ENCODE measurements at places on chromosomes 13 and 19.

GRCh38 chr13:99403458-99403971 is 96.3 kb upstream of the GPR183 start:
- no peak for DNase-seq

- DNase-seq, result no peak
These were observed 67.3 kb upstream of the MED4 start for GRCh38 chr13:48162217-48162616.

GRCh38 chr13:99731747-99732146 is 230.5 kb downstream of the TM9SF2 start:
- no peak for DNase-seq

- DNase-seq, result no peak
These were observed 48.7 kb downstream of the ESD start for GRCh38 chr13:46748300-46748699.

- no peak for DNase-seq
These were observed 30.2 kb upstream of the HTR2A start for GRCh38 chr13:46926916-46927590.

GRCh38 chr13:34465423-34465922 is 476.6 kb upstream of the NBEA start:
- DNase-seq, result no peak

DNA sequence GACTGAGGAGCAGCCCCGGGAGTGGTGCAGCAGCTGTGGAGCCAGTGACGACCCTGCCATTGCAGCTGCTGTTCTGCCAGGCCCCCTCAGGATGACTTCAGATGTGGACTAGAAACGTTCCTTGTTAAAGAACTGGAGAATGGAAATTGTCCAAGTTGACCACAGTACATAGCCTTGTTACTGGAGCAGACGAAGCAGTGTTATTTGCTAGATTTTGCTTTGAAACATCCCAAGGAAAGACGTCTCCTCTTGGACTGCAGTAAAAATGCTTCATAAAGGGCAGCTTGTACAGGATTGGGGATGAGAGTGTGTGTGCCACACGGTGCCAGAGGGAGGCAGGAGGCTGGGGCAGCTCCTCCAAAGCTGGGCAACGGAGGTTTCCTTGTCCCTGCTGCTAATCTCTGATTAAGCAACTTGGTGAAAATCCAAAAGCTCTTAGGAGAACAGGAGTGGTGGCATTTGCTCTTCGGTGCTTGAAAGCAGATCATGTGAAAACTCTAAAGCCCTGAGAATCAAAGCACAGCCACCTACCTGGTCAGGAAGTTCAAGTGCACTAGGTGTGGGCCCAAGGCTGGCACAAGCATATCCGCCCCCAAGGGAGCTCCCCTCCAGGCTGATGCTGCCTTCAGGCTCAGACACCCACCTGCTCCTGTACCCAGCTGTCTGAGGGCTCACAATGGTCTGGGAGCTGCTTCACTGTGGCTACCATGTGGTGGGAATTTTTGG is 34.5 kb downstream of the SHISA2 start:
- DNase-seq, result no peak

- DNase-seq, result no peak
These were observed 49.0 kb upstream of the ONECUT3 start for GRCh38 chr19:1704339-1704738.

DNA sequence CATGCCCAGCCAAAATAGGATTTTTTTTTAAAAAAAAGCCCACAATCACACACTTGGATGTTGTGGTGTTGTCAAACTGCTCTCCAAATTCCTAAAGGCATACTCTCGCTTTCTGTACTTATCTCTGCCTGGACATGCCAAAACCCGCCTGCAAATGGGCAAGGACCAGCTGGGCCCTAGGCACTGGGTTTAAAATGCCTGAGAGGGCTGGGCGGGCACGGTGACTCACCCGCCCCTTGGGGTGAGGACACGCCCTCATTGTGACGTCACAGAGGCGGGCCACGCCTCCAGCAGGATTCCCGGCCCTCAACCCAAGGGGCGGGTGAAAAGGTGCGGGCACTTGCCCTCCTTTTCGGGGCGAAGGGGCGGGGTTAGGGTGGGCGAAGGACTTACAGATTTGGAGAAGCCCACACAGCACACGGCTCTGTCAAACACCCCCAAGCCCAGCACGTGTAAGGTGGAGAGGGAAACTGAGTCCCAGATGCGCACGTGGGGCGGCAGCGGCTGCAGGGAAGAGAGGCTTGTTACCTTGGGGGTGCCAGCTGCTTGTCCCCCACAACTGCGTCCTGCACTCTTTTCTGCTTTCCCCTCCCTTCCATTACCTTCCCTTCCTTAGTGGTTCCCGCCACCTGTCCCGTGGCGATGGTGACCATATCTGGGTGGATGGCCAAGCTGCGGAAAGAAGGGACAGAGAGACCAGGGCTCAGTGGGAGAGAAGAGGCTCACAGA is 6.6 kb downstream of the EML2 start:
- DNase-seq, result no peak

- no peak for DNase-seq
These were observed 305.3 kb downstream of the IRS2 start for GRCh38 chr13:109481040-109481439.

DNA sequence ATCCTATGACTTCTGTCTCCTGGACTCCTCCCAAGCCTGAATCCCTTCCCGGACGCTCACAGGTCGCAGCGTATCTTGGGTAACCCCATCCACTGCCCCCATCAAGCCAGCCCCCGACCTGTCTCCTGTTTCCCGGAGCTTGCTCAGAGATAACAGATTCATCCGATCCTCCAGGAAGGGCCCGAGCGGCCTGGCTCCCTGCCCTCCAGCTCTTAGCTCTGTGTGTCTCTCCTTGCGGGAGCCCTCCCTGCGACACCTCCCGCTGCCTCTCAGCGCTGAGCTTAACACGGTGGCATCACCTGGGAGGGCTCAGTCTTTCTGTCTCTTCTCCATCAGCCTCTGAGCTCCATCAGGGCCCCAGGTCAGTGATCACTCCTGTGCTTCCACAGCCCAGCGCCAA is 4.3 kb upstream of the TMEM255B start:
- DNase-seq, result no peak

- DNase-seq, result no peak
These were observed 46.4 kb downstream of the AP1M1 start for GRCh38 chr19:16244091-16244490.

DNA sequence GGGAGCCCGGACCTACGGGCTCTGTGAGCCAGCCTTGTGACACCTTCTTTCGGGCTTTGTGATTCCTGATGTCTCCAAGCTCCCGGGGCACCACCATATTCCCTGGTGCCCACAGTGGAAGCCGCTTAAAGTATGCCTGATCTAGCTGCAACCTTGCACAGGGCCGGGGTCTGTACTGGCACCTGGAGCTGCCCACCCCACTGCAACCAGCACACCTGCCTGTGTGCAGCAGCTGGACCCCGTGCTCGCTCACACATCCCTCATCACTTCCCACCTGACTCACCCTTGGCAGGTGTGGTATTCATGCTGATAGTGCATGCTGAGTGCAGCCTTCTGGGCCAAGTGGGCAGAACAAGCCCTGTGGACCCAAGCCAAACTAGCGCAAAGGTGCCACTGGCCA is 1981.1 kb upstream of the PCDH20 start:
- no peak for DNase-seq

- DNase-seq, result no peak
These were observed 502.1 kb upstream of the SLC10A2 start for GRCh38 chr13:103568314-103568713.

- no peak for DNase-seq
These were observed 50.6 kb upstream of the GAS6 start for GRCh38 chr13:113914333-113915011.

DNA sequence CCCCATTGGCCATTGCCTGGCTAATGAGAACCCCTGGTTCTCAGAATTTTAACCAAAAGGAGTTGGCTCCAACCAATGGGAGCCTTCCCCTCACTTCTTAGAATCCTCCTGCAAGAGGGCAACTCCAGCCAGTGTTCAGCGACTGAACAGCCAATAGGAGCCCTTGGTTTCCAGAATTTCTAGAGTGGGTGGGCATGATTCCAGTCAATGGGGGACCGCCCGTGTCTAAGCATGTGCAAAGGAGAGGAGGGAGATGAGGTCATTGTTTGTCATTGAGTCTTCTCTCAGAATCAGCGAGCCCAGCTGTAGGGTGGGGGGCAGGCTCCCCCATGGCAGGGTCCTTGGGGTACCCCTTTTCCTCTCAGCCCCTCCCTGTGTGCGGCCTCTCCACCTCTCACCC is 9.5 kb upstream of the SWSAP1 start:
- DNase-seq, result no peak

GRCh38 chr19:50190439-50190891 is 13.0 kb upstream of the MYH14 start:
- no peak for DNase-seq

DNA sequence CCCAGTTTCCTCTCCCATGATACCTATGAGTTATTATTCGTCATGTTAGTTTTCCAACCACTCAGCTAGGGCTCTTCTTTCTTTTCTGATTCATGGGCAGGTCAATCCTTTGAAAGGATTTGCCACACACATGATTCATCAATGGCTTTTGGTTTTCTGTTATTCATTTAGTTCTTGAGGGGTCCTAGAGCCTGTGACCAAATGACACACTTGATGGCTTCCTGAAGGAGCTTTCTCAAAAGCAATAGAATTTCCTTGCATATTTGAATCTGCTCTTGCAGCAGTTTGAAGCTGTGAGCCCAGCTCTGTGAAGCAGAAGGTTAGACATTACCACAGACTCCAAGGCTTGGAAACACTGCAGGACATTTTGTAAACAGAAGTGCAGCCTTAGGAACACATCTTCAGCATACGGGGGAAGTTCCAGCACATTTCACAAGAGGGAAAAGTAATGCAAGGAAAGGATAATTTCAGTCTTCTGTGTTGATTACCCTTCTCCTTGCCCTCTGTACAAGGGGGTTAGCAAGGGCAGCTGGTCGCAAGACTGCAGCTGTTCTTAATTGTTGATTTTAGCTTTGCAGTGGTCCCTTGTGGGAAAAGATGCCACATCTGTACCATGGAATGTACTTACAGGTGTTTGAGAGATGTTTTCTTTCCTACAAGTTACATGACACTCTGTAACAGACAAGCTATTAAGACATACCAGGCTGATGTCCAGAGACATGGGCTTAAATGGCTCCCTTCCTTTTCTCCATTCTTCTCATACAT is 338.6 kb downstream of the KCNRG start:
- DNase-seq, result no peak

DNA sequence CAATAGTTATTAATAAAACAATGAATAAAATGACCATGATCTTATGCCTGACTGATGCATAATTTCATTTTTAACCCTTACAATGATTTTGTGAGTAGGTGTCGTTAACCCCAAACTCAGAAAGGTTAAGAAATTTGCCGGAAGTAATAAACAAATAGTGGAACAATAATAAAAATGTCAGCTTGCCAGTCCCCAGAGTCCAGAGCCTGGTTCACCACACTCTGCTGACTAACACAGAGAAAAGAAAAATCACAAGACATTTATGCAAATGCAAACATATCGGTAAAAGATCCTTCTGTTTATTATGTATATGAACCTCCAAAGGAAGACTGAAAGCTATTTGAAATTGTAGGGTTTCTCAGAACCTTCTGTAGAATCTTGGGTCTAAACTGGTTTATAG is 563.7 kb downstream of the EFNB2 start:
- DNase-seq, result no peak

- no peak for DNase-seq
These were observed 147.7 kb downstream of the COG6 start for GRCh38 chr13:39803156-39803555.

DNA sequence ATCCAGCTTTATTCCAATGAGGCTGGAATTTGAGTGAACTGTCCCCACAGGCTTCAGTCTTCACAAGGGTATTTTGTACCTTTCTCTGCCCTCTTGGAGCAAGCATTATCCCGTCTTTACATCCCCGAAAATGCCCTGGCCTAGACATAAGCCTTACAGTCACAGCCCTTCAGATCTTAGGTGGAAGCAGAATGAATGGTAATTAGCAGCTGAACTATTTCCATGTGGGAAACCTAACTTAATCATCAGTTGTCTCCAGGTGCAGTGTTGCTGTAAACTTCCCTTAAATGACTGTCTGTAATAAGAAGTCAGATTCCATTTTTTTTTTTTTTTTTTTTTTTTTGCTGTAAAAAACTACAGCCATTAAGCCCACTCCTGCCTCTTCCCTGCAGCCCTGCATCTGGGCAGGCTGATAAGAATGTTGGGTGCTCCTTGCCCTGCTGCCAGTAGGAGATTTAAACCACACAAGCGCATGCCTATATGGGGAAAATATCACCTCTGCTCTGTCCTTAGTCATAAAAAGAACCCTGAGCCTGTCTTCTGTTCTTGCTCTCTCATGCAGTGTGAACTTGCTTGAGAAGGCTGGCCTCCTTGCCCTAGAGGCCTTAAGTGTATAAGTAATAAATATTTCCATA is 426.8 kb upstream of the SLITRK5 start:
- no peak for DNase-seq

GRCh38 chr19:55544776-55545439 is 435 bp downstream of the SBK3 start:
- no peak for DNase-seq

- DNase-seq, result no peak
These were observed 73.3 kb upstream of the ATXN8OS start for GRCh38 chr13:70034286-70034685.

DNA sequence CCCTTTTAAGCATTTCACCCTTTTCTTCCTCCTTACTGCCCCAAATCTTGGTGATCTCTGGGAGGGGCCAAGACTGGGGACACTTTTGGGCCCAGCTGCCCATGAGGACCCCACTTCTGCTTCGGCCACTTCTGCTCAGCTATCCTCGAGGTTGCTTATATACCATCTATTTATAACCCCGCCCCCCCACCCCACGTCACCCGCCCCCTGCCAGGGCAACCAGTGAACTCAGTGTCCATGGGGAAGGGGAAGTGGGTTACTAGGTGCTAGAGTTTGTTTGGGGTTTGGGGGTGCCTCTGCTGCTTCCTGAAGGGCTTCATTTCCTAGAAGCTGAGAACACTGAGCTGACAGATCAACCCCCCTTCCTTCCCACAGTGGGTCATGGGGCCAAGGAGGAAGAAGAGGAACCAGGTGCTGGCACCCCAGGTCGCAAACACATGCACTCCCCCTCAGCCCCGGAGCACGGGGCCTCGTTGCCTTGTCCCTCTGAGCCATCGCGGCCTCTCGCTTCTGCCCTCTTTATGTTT is 6.1 kb upstream of the ADGRE5 start:
- DNase-seq, result peak; percentile 53

- DNase-seq, result no peak
These were observed 595.5 kb downstream of the SLITRK1 start for GRCh38 chr13:83286737-83287136.

DNA sequence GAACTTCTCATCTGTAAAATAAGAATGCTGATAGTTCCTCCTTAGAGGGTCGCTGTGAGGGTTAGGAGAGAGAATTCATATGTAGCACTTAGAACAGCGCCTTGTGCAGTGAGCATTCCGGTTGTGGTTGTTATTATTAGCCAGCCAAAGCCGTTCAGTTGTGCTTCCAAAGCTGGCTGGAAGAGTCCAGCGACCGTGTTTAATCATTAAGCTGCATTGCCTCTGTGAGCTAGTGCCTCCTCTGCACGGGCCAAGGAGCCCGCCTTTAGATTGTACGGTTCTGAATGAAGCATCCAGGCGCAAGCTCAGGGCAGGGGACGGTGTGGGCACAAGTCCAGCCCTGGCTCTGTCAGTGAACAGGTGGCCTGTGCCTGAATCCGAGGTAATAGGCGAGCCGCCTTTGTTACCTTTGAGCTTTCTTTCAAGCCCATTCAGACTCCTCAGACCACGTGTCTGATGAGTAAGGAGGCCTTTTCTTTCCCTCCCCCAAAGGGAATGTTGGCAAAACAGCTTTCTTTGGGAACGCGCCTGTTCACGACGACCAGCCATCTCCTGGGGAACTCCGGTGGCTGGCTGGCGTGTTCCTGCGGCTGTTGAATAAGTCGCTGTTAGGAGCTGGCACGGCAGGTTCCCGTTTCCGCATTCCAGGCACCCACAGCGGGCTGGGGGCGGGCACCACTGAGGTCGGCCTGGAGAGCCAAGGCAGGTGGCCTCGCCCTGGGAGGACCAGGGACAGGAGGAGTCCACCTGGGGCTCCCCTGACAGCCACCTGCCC is 25.1 kb downstream of the SIPA1L3 start:
- no peak for DNase-seq
